Umbilical cord (tissue), 2 donors: ENCODE measurements at places on chromosomes 2 and 18. TPM values are rescaled to one million over a fixed set of nuclear protein-coding genes. Genes with fewer than 3 reads are reported as not detected.
A peak's percentile ranks its signal among the peaks of the same experiment; 100 is the strongest.

Gene KCNG2
- 2.6 TPM for total RNA-seq

Gene FER1L5
- 0.48 TPM for total RNA-seq

Gene AQP12B
- 0.96 TPM for total RNA-seq

Gene LRRC30
- total RNA-seq = 3.4 TPM

Gene IL1F10
- total RNA-seq = 0.72 TPM

Gene RTTN
- 53.2 TPM for total RNA-seq

Gene RNF125
- 21.4 TPM for total RNA-seq

- DNase-seq = no peak
Observed at GRCh38 chr2:45169339-45170190, 160.3 kb upstream of the SIX2 start.

- peak; percentile 93 for DNase-seq
Observed at GRCh38 chr2:28658369-28658768, 93.3 kb upstream of the PPP1CB start.

DNA sequence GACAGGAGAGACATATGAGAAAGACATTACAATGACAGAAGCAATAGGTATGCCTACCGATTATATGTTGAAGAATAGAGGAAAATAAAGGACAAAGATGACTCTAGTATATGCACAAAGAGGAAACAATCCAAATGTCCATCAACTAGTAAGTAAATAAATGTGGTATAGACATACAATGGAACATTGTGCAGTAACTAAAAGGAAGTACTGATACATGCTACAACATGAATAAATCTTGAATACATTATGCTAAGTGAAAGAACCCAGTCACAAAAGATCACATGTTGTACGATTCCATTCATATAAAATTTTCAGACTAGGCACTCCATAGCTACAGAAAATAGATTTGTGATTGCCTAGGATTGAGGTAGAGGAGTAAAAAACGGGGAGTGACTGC, 28.5 kb upstream of the PGAP1 start:
- no peak for DNase-seq

GRCh38 chr18:13543144-13543543, 183.2 kb downstream of the FAM210A start:
- DNase-seq = no peak

DNA sequence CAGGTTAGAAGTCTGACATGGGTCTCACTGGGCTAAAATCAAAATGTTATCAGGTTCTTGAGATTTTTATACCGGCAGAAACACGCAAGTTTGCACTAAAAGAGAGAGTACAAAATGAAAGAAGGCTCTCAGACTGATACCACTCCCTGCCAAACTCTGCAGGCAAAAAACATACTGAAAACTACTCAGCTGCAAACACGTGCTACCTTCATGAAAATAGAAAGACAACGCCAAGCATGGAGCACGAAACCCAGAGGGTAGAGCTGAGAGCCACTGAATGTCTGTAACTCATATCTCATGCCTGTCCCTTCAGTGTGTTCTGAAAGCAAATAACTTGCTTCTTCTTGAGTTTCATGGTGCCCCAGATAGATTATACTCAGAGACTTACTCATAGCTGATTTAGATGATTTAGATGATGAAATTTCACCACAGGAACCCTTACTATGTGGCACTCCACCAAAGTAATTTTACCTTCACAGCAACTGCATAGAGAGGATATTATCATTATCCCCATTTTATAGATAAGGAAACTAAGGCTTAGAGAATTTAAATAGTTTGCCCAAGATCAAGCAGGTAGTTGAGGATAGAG, 313.0 kb upstream of the SLC39A10 start:
- DNase-seq = no peak

- DNase-seq = no peak
Observed at GRCh38 chr2:217394510-217395351, 534.9 kb upstream of the TNP1 start.

- DNase-seq = no peak
Observed at GRCh38 chr18:23879544-23879943, 135.0 kb upstream of the TTC39C start.

- no peak for DNase-seq
Observed at GRCh38 chr18:25248755-25249154, 103.2 kb downstream of the ZNF521 start.

- DNase-seq = no peak
Observed at GRCh38 chr2:10830203-10830602, 17.6 kb upstream of the PDIA6 start.

GRCh38 chr2:1800716-1801388, 56.5 kb upstream of the PXDN start:
- no peak for DNase-seq

- DNase-seq = no peak
Observed at GRCh38 chr2:54986264-54986663, 64.0 kb downstream of the RTN4 start.

- DNase-seq = no peak
Observed at GRCh38 chr18:64409511-64409910, 260.6 kb upstream of the LINC00305 start.

GRCh38 chr2:145682546-145683157, 1162.7 kb upstream of the ZEB2 start:
- DNase-seq = no peak
